ENCODE measurements at places on chromosomes 7 and 10.

DNA sequence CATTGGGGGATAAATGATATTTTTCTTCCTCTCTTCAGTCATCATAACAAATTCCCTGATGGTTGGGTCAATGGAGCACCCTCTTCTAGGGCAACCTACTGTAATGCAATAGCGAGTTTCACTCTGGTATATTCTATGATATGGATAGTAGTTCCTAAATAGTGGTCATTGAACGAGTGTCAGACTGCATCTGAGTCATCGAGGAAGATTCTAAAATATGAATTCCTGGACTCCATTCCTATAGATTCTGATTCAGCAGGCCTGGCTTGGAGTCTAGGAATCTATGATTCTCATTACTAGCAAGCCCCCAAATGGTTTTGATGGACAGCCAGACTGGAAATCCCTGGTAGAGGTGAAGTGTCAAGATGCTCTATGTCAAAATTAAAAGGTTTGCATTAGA lies 254.5 kb downstream of the BUB3 start:
- no peak for DNase-seq

DNA sequence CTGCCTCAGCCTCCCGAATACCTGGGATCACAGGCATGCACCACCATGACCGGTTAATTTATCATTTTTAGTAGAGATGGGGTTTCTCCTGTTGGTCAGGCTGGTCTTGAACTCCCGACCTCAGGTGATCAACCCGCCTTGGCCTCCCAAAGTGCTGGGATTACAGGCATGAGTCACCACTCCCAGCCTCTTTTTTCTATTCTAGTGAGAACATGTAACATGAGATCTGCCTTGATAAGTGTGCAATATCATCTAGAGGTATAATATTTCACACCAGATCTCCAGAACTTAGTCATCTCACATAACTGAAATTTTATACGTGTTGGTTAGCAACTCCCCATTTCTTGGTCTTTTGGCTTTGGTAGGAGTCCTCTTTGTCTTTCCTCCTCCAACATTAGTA lies 656.9 kb downstream of the CNTNAP2 start:
- no peak for DNase-seq

DNA sequence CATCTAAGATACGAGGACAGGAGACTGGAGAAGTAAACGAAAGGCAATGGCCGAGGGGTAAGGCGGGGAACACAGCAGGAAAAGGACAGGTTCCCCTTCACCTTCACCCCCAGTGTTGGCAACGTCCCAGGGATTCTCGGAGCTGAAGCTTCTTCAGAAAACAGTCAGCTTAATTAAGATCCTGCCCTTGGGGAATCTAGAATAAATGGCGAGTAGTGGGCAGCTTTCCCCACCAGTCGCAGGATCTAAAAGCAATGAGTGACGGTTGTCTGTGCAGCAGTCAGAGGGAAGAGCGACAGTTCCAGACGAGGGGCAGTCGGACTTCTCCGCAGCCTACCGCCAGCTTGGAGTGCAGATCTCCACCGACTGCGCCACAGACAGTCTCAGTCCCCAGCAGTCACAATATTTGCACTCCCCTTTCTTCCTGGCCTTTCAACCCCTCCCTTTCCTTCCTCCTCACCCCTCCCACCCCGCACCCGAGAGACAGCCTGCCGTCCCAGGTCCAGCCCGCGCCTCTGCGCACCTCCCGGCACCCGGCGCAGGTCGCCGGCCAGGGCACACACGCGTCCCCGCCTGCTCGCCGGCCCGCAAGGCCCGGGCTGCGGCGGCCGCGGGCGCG lies 10.9 kb upstream of the SP8 start:
- DNase-seq, result no peak

DNA sequence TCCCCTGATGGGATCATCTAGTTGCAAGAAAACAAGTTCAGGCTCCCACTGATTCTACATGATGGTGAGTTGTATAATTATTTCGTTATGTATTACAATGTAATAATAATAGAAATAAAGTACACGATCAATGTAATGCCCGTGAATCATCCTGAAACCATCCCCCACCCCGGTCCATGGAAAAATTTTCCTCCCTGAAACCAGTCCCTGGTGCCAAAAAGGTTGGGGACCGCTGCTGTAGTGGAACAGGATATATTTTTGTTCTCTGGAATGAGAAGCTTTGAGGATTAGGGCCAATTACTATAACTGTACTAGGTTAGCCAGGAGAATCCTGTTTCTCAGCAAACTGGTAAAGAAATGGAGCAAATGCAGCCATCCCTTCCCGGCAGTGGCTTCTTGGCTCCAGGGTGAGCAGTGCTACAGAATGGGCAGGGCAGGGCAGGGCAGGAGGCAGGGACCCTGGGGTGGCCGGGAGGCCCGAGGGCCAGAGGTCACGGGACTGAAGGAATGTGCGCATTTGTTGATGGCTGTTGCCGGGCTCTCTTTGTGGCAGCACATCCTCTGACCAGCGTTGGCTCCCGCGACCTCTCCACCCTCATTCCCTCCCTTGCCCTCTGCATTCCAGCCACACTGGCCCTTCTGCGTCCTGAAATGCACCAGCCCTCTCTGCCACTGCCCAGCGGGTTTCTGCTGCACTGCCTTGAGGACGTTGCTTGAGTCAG lies 162.3 kb upstream of the NPS start:
- no peak for DNase-seq

- no peak for DNase-seq
Measured at GRCh38 chr10:19929506-19930140, 113.4 kb downstream of the PLXDC2 start.

GRCh38 chr7:51545131-51545530 lies 228.5 kb upstream of the COBL start:
- DNase-seq, result no peak

- DNase-seq, result no peak
Measured at GRCh38 chr10:69818676-69819239, 17.1 kb downstream of the COL13A1 start.

- no peak for DNase-seq
Measured at GRCh38 chr7:102432442-102433218, 745 bp upstream of the ORAI2 start.

DNA sequence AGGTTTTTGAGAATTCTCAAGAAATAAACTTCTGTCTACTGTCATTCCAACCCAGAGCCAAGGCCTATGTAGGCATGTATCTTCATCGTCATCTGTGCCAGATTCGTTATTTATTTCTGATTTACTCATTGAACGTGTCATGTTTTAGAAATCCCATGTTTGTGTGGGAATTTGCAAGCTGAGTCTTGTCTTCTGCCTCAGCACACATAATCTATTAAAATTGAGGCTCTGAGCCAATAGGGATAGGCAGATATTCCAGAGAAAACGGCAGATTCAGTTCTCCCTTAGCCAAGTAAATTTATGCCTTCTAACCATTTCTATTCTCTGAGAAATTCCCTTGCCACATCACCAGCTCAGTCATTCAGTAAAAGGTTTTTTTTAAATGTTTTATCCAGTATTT lies 444.6 kb downstream of the REEP3 start:
- no peak for DNase-seq

DNA sequence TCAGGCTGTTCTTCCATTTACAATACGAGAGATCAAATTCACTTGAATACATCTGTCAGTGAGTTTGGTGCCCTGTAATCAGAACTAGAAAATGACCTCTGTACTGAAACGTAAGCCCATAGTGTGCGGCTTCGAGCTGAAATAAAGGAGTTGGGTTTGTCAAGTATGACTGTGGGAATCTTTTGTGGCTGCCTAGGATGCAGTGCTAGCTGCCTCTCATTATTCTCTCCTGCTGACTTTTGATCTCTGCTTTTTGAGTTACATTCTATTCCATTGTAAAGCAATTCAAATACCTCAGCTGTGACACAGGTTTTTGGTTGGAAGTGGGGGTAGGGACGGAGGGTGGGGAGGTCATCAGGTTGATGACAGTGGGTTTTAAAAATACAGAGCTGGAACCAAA lies 40.4 kb downstream of the ICA1 start:
- DNase-seq, result no peak

- no peak for DNase-seq
Measured at GRCh38 chr10:133110133-133110532, 22.4 kb downstream of the ADGRA1 start.

DNA sequence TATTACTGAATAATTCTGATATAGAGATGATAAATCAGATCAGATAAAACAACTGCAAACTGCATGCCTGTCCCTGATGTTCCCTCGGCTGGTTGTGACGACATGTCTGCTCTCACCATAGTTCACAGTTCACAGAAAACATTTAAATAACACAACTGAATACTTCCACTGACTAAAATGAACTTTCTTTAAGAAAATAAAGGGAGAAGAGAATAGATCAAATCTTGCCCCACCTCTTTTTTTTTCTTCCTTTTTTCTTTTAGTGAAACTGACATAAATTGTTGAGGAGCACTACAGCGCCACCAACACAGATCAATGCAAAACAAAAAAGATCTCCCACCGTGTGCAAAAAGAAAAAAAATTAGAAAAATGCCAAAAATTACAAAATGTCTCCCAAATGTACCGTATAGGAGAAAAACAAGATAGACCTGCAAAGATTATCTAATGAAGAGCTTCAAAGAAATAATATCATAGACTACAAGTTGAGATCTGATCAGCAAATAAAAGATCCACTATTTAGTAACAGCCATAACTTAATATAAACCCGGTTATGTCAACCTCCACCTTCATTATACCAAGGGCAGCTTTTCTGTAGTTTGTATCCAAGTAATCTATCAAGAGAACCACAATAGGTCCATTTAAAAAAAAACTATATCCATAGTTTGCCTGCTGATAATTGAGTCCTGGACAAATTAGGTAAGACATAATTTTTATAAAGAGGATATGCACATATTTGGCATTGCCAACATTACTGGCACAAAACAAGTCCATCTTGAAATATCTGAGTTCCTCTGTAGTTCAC lies 30.7 kb upstream of the EPC1 start:
- DNase-seq, result peak; percentile 48

DNA sequence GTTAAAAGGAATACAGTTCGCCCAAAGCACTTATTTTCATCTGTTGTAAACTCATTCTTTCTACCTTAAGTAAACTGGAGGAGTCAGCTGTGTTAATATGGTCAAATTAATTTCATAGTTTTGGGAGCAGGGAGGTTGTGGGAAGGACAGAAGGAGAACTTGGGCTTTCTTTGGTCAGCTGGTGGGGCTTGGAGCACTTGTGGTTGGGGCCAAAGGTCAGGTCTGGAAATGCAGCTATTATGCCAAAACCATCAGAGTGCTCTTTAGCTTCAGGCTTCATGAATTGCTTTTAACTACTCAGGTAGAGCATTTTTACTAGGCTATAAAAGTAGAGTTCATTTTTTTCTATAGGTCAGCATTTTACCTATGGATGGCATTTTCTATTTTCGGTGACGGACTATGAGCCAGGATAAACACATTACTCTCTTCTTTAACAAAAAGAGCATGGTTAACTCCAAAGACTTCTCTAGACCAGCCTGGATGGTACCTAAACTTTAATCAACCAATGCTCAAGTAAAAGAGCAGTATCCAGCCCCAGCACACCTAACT lies 30.0 kb downstream of the STEAP4 start:
- DNase-seq, result no peak

- DNase-seq, result no peak
Measured at GRCh38 chr10:43573250-43574000, 991 bp downstream of the ZNF239 start.

DNA sequence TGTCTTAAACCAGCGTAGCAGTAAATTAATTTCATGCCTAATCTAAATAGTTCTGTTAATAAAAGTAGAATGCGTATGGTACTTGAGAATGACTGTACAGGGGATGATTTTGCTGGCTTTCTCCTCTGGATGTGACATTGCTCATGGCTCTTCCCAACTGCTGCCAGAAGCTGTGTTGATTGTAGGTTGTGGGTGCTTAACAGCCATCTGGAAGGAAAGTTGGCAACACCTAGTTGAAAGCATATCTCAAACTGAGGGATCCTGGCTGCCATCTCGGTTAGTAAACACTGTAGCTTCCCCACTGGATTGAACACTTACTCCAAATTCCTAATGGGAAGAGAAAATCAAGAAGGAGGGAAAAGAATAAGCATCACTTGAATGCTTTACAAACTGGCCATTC lies 130.9 kb downstream of the NXPH1 start:
- no peak for DNase-seq

- DNase-seq, result no peak
Measured at GRCh38 chr7:153245809-153246208, 486.3 kb downstream of the ACTR3B start.
